Stimulated activated CD4-positive, alpha-beta T cell treated with anti-CD3 and anti-CD28 coated beads, TNF-alpha, amount 100 ng/mL, for 1 hour (primary cell): ENCODE measurements at places on chromosomes 6 and 20.
A peak's percentile ranks its signal among the peaks of the same experiment; 100 is the strongest.

DNA sequence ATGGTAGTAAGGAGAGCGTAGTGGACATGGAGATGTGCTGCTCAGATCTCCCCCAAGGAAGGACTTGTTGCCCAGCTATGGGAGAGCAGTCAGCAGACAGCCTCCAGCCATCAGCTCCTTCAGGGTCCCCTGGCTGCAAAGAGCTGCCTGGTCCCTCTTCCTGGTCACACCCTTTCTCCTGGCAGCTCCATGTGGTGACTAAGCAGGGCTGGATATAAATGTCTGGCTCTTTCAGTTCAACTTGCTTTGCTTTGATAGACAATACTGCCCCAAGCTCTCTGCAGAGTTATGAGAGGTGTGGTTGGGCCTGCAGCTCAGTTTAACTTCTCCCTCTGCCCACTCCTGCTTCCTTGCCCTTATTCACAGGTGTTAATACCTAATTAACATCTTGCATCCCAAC lies 64.1 kb upstream of the DDR1 start:
- no peak for DNase-seq

- DNase-seq = no peak
These were observed 5.8 kb upstream of the CDH4 start for GRCh38 chr20:61246269-61246668.

DNA sequence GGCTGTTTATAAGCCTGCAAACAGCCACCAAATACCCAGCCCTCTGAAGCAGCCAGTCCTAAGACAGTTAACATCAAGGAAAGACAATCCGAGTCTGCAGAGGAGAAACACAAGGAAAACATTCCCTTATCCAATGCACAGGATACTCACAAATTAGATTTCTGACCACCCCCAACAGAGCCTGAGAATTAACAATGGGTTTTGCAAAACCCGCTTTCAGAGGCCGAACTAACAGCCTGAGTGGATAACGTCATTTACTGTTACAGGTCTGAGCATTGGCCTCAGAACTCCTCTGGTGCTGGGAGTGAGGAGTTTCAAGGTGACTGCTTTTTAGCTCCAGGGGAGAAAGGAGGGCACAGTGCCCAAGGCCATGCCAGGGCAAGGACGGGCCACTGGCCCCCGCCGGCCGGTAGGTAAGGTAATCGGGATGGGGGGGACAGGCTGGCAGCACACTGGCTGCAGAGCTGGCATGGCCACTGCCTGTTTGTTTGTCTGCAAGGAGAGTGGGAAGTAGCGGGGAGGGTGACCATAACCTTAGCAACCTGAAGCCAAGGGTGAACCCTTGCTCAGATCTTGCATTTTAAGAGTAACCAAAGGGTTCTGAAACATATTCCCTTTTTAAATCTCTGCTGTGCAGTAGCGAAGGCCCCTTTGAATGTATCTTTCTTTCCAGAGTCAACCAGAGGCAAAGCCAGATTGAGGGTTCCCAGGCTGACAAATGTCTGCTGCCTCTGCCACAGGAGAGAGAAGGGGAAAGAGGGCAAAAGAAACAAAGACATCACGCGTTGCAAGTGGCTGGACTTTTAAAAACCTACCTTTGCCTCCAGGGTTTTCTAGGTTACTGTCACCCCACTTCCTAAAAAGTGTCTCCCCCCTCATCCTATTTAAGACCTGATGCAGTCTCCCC lies 3.9 kb downstream of the ZMYND8 start:
- DNase-seq = no peak

DNA sequence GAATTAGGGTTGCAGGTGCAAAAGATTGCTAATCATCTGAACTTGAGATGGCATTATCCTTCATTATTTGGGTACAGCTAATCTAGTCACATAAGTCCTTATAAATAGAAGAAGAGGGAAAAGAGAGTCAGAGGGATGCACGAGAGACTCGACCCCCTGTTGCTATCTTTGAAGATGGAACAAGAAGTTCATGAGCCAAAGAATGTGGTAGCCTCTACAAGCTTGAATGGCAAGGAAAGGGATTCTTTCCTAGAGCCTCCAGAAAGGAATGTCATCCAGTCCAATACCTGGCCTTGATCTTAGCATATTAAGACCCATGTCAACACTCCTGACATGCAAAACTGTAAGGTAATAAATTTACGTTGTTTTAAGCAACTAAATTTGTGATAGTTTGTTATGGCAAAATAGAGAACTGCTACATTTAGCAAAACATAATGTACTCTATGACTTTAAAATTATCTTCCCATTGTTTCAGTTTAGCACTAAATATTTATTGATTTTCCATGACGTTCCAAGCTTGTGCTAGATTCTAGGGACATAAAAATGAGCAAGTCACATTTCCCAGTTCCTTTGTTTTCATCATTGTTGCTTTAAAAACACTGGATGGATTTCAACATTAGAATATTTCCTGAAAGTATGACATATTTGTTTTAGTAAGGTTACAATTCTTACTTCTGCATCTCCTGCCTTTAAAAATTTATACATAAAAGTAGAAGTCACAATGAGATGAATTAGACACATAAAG lies 12.7 kb downstream of the MANEA start:
- DNase-seq = no peak

- DNase-seq = no peak
These were observed 50.5 kb downstream of the CPNE5 start for GRCh38 chr6:36788768-36789167.

DNA sequence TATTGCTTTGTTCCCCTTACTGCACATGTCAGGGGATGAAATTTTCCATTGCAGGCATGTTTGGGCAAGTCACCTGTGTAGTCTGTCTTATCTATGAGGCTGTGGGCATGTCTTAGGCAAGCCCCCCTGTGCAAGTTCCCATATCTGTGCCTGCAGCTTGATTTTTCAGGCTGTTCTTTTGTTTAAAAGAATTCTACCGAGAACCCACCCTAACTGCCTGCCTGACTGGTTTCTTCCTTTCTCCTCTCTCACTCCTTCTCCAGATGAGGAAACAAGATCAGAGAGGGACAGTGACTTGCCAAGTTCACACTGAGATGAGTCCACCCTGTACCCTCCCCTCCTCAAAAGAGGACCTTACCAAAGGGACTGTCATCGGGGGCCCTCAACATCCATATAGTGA lies 11.0 kb downstream of the TREML2 start:
- no peak for DNase-seq

- no peak for DNase-seq
These were observed 2.0 kb upstream of the SDC4 start for GRCh38 chr20:45350217-45350616.

- DNase-seq = no peak
These were observed 32.4 kb upstream of the ADTRP start for GRCh38 chr6:11810854-11811643.

DNA sequence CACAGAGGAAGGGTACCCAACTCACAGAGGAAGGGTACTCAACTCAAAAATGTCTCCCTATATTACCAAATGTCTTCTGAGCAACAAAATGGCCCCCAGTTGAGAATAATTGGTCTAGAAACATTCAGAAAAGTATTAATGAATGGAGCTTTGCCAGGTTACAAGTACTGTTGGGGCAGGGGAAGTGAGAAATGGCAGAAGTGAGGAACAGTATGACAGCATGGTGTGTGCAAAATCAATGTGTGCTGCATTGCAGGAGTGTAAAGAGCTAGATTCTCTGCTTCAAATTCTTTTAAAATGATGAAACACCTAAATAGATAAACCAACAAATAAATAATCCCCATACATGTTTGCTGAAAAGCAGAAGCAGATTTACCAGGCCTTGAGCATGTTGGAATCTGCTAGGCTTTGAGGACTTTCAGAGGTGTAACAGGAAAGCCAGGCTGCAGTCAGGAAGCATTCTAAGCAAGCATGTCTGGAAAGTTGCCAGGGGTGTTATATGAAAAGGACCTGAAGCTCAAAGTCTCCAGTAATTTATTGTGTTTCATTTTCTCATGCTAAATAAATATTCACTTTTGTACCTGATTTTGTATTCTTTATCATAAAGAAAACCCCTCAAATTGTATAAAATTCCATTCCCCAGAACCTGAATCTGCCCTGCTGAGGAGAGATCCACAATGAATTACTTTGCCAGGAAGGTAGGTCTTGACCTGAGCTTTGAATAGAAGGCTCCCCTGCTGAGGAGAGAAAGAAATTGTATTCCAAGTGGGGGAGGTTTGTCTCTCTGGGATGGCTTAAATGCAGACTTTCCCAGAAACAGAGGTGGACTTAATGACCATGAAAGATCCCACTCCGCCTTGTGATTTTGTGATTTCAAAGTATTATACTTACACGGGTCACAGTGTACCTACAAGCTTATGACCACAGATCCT lies 265.0 kb upstream of the MARCKS start:
- no peak for DNase-seq

GRCh38 chr6:28349344-28349891 lies 329 bp upstream of the ZKSCAN3 start:
- DNase-seq = no peak

DNA sequence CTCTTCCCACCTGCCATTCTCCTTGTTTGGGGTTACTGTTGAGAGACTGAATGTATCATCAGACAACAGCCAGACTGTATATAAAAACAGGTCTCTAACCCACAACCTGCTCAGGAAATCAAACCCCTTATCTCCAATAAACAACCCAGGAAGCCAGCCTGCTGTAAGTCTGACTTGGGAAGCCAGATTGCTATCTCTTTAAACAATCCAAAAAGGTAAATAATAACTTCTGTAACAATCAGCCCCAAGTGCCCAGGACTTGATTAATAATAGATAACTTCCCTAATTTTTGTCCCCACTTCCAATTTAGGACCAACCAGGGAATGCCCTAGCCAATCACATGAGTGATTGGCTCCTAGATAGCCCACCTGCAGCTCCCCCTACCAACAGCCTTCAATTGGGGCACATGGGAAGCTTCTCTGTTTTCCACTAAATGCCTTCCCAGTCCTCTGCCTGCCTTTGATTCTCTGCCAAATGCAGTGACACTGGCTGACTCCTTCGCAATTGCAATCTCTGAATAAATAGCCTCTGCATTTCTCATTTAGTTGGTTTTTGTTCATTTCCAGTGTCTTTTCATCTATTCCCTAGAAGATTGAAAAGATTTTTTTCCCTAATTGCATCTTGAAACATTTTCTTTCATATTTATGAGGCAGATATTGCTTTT lies 117.1 kb upstream of the TAB2 start:
- no peak for DNase-seq

GRCh38 chr6:143807103-143807772 lies 35.9 kb upstream of the LTV1 start:
- DNase-seq = no peak

- DNase-seq = no peak
These were observed 458.2 kb upstream of the JARID2 start for GRCh38 chr6:14787677-14788076.

DNA sequence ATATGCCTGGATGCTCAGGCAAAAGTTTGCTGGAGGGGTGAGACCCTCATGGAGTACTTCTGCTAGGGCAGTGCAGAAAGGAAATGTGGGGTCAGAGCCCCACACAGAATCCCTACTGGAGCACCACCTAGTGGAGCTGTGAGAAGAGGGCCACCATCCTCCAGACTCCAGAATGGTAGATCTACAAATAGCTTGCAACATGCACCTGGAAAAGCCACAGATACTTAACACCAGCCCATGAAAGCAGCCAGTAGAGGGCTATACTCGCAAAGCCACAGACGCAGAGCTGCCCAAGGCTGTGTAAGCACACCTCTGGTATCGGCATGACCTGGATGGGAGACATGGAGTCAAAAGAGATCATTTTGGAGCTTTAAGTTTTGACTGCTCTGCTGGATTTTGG lies 60.7 kb upstream of the GJE1 start:
- DNase-seq = no peak

DNA sequence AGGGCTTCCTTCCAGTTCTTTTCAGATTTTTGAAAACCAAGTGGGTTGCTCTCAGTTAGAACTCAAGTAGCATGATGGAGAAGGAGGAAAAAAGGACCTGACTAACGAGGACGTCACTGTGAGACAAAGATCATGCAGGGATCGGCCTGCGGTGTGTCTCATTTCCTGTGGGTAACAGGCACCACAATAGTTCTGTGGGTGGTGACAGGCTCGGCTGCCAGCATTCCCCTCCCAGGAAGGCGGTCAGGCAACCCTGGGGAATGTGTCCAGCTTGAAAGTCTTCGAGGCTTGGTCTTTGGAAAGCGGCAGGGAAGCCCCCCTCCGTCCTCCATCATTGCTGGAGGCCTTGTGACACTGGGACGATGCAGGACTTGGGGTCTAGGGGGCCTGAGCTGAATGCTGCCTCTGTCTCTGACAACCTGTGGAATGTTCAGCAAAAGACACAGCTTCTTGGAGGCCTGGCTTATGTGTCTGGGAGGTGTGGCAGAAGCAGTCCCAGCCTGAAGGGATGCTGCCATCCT lies 121.0 kb downstream of the BCAS1 start:
- peak; percentile 57 for DNase-seq

DNA sequence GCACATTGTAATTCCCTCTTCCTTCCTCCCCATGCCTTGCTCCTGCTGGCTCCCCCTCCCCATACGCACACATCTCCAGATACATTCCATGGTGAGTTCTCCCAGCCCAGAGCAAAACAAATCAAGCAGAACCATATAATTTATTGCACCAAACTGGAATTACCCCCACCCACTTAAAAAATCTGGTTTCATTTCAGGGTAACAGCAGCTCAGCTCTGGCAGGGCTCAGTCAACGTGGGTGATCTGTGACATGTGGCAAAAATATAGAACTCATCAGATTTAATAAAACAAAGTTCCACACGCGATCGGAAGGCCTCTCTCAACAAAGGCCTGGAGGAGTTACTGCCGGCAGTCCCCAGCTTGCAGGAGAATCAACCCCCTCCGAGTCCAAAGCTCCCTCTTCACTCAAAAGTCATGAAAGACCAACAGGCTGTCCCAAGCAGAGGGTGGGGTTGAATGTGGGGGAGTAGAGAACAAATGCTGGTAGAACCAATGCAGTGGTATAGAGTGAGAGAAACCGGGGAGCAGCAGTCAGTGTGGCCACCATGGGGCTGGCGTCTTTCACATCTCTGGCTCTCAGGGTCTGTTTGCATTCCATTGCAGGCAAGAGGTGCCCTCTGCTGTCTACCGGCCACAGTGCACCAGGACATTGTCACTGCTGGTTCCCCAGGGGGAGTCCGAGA lies 323.3 kb upstream of the NT5E start:
- DNase-seq = no peak

DNA sequence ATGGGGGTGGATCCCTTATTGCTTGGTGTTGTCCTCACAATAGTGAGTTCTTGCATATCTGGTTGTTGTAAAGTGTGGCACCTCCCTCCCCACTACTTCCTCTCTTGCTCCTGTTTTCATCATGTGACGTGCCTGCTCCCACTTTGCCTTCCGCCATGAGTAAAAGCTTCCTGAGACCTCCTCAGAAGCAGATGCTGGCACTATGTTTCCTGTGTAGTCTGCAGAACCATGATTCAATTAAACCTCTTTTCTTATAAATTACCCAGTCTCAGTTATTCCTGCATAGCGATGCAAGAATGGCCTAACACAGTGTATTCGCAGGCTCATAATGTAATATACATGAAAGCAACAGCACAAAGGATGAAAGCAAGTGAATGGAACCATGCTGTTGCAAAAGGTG lies 28.4 kb upstream of the ANKRD60 start:
- DNase-seq = no peak

DNA sequence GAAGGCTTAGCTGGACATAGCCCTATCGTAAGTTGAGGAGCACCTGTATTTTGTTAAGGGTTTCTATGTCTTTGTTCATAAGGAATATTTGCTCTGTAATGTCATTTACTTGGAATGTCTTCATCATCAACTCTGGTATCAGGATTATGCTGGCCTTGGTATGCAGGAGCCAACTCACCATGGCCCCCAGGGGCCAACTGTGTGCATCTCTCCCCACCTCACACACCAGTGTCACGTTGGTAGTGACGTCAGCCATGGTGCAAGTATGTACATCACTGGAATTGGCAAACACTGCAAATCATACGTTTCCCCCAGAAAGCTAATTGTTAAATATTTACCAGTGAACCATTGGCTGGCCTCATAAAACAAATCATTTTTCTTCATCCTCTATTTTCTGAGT lies 70.8 kb downstream of the YTHDF1 start:
- no peak for DNase-seq
